NCI-H526 treated with DMSO at 0.1 percent for 48 hours (cell line): ENCODE measurements at places on chromosomes 16 and 17.

GRCh38 chr17:8410883-8411238 is 13.2 kb upstream of the RNF222 start:
- no peak for DNase-seq

GRCh38 chr16:54200161-54200534 is 86.4 kb downstream of the IRX3 start:
- no peak for DNase-seq

GRCh38 chr17:8870406-8871040 is 3.0 kb upstream of the PIK3R6 start:
- no peak for DNase-seq

DNA sequence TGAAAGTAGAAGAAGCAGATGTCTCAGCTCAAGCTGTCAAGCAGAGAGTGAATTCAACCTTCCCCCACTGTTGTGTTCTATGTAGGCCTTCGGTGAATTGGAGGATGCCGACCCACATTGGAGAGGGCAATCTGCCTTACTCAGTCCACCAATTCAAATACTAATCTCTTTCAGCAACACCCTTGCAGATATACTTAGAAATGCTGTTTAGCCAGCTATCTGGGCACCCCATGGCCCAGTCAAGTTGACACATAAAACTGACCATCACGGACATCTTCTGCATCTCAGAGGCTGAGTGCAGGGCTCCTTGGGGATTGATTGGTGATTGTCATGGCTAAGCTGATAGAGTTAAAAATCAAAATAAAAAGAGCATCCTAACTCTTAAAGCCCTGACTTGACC is 58.3 kb downstream of the IRX3 start:
- no peak for DNase-seq

- DNase-seq, result peak; percentile 81
Measured at GRCh38 chr17:35242805-35243560, at the start of gene SLFN5. SLFN5 (plus strand) TSS chr17:35243072; CDS start chr17:35258691, 15,619 bp downstream.

- DNase-seq, result no peak
Measured at GRCh38 chr16:51050377-51050706, 100.7 kb downstream of the SALL1 start.

DNA sequence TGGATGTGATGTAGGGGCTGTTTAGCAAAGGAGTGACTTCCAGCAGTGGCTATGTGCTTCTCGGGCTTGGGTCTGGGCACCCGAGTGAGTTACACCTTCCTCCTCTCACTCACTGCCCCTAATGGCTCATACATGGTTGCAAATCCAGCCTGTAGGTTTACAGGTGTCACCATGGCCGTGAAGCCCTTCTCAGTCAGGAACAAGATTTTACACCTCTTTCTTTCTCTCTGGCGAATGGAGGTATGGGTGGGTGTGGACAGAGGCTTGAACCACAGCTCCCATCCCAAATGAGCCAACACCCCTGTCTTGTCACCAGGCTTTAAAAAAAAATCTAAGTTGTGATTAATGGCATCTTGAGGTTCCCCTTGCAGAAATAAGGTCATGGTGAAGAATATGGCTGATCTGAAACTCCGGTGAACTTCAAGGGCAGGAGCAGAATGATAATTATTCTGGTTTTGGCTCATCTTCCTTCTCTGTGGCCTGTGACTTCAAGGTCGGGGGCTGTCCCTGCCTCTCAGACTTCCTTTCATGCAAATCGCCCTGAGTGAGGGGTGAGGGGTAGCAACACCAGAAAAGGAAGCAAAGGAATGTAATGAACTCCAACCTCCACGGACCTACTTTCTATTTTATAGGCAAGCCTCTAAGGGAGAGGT is 331.2 kb downstream of the MAF start:
- no peak for DNase-seq

GRCh38 chr16:866252-866896 is 65.8 kb upstream of the GNG13 start:
- no peak for DNase-seq

DNA sequence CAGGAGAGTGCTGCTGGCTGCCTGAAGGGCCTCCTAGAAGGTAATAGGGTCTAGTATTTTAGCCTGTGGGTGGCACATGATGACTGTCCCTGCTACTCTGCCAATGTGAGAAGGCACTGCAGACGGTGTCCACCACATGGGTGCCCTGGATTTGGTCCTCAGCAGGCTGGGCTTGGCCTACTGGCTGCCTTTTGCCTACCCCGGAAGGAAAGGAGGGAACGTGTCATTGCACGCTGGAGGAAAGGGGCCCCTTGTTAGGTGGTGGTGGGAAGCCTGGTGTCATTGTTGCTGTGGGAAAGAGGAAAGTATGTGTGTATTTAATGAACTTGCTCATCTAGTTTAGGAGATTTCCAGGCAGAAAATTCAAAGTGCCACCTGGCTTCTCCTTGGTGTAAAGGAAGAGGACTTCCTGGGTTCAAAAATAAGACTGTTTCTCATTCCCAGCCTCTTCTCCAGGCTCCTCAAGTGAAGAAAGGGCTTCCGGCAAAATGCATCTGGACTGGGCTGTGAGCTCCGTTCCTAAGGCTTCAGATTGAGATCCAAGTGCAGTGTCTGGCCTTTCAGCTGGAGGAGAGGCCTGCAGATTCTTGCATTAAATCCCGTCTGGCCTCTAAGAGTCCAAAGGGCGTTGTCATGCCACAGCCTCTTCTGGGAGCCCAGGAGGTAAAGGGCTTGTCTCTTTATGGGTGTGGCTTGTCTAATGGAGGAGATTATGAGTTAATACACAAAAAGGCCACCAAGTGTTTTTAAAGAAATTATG is 55.1 kb downstream of the RPTOR start:
- DNase-seq, result peak; percentile 40

- no peak for DNase-seq
Measured at GRCh38 chr16:9793623-9794022, 388.6 kb downstream of the GRIN2A start.

DNA sequence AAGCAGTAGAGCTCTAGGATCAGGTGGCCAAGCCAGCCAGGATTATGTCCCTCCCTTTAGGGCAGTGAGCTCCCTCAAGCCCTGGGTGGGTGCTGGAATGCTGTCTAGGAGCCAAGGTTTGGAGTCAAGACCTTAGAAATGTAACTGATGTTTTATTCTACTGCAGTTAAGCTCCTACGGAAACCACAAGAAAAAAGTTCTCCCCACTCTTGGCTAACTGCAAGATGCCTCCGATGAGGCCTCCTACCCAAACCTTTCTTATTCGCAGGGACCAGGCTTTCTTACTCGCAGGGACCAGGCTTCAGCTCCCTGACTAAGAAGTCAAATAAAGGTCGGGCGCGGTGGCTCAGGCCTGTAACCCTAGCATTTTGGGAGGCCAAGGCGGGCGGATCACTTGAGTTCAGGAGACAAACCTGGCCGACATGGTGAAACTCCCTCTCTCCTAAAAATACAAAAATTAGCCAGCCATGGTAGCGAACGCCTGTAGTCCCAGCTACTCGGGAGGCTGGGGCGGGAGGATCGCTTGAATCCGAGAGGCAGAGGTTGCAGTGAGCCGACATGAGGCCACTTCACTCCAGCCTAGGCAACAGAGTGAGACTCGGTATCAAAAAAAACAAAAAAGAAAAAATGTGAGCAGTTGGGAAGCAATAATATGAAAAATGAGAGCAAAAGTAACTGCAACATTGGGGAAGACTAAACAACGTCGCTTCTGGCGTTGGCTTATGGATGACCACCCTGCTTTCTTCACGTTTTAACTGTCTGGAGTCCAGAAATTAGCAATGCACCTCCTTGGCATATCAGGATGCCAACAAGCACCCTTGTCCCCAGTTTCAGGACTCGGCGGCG is 31.7 kb upstream of the ARL4D start:
- DNase-seq, result no peak

DNA sequence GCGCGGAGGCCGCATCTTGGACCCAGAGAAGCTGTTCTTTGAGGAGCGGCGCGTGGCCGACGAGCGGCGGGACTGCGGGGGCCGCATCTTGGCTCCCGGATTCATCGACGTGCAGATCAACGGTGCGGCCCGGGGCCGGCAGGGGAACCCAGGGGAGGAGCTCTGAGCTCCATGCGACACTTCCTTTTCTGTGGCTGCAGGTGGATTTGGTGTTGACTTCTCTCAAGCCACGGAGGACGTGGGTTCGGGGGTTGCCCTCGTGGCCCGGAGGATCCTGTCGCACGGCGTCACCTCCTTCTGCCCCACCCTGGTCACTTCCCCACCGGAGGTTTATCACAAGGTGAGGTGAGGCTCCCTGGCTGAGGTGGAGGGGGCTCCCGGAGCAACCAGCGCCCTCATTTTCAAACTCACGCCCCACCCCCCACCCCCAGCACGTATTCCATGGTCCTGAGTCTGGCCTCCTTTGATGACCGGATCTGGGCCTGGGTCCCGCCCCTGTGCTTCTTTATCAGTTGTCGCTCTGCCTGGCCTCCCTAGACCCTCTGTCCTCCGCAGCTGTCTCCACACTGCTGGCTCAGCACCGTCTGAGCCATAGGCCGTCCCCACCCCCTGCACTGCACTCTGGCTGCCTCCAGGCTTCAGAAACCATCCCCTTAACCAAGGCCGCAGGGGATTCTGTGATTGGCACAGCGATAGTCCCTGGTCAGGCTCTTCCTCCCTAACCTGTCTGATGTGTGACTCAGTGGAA is 787 bp downstream of the AMDHD2 start:
- DNase-seq, result no peak

DNA sequence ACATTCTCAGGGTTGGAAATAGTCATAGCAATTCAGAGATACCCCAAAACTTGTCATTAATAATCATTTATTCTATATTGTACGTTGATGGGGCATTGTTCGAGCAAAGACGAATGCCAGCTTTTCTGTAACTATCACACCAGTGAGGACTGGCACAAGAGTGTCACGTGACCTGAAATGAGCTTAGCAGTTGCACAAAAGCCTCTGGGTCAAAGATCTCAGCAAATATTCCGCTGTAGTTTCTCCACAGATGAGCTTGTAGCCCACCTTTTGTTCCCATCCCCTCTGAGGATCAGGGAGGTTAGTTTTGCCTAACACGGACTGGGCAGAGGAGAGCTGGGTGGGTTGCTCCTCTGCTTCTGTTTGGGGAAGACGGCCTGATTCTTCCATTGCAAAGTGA is 18.2 kb downstream of the IRX3 start:
- DNase-seq, result no peak

DNA sequence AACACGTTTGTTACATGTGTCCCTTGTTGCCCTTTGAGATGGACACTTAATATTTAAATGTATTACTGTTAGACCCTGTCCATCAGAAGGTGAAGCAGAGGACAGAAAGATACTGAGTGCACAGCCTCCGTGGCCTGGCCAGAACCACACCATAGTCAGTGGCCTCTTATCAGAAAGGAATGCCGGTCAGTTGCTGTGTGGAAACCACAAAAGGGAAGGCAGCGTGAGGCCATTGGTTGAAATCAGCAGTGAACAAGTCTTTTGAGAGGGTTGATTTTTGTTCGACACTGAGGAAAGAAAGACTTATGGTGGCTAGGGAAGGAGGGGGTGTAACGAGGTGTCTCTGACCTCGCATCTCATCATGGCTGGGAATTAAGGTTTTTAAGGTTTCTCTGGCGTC is 85.4 kb upstream of the CLEC18A start:
- no peak for DNase-seq

- no peak for DNase-seq
Measured at GRCh38 chr17:31731118-31731517, 127.9 kb downstream of the COPRS start.

- no peak for DNase-seq
Measured at GRCh38 chr17:34569591-34569990, 9.8 kb upstream of the TMEM132E start.

GRCh38 chr17:70848785-70849184 is 679.5 kb downstream of the KCNJ2 start:
- DNase-seq, result no peak

DNA sequence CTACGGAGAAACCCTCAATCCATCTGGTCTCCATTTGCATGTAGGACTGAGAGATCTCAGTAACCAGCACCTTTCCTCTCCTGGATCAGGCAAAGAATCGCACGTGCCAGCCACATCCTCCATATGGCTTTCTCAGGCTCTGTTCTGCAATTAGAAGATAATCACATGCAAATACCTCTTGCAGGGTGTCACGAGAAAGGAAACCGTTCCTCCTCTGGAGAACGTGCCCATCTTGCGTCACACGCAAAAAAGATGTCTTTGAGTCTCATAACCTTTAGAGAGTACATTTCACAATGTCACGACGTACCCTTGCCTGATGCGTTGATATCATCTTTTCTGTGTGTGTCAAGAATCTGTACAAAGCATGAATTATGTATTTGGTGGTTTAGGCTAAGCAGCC is 36.2 kb upstream of the DNAH17 start:
- DNase-seq, result peak; percentile 10

- no peak for DNase-seq
Measured at GRCh38 chr17:66476014-66476413, 173.6 kb downstream of the PRKCA start.

GRCh38 chr17:72840019-72840418 is 252.5 kb downstream of the SLC39A11 start:
- no peak for DNase-seq

GRCh38 chr16:75298267-75298666 is 46.8 kb upstream of the BCAR1 start:
- no peak for DNase-seq

GRCh38 chr17:13510062-13510461 is 91.7 kb downstream of the HS3ST3A1 start:
- DNase-seq, result no peak

GRCh38 chr16:962901-963814 is 7.6 kb downstream of the LMF1 start:
- DNase-seq, result no peak

DNA sequence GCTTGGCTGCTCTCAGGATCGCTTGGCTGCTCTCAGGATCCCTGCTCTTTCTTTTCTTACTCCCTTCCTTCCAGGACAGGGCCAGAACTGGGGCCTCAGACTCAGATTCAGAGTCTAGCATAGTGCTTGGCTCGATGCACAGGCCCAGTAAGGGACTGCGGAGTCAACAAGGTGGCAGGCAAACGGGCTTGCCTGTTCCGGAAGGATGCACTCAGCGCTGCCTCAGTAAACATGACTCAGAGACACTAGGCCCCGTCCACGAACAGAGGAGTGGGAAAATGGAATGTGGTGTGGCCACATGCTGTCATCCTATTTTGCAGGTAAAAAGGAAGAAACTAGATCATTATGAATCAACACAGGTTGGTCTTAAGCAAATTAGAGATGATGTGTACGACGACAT is 9.8 kb downstream of the SPHK1 start:
- no peak for DNase-seq

- DNase-seq, result no peak
Measured at GRCh38 chr17:16888413-16889087, 83.4 kb downstream of the TNFRSF13B start.

- DNase-seq, result no peak
Measured at GRCh38 chr16:72187551-72187950, 15.6 kb upstream of the PMFBP1 start.

GRCh38 chr17:71180801-71181385 is 939.9 kb upstream of the SOX9 start:
- DNase-seq, result no peak

GRCh38 chr17:40194821-40195220 is 17.6 kb downstream of the RAPGEFL1 start:
- no peak for DNase-seq

DNA sequence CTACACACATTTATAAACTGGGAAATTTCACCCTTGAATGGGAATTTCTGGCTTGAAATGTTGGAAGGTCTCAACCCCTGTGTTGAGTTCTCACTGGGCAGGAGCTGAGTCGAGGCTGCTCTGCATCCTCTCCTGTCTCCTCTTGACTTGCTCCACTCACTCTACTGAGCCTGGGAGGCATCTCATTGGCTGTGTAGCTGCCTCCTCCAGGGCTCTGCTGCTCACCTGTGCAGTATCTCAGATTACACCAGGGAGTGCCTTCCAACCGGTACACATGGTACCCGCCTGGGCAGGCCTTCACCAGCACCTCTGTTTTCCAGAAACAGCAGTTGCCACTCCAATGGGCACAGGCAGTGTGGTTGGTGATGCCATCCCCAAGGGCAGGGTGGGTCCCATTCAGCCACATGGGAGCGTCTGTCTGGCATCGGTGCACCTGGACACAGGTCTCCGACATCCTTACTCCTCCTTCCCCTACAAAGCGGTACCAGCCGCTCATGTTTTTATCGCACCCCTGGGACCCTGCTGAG is 3.7 kb downstream of the GP2 start:
- DNase-seq, result no peak
